ENCODE measurements at places on chromosomes 1 and 21.

GRCh38 chr1:81044708-81045107 lies 756.0 kb upstream of the ADGRL2 start:
- DNase-seq = no peak

DNA sequence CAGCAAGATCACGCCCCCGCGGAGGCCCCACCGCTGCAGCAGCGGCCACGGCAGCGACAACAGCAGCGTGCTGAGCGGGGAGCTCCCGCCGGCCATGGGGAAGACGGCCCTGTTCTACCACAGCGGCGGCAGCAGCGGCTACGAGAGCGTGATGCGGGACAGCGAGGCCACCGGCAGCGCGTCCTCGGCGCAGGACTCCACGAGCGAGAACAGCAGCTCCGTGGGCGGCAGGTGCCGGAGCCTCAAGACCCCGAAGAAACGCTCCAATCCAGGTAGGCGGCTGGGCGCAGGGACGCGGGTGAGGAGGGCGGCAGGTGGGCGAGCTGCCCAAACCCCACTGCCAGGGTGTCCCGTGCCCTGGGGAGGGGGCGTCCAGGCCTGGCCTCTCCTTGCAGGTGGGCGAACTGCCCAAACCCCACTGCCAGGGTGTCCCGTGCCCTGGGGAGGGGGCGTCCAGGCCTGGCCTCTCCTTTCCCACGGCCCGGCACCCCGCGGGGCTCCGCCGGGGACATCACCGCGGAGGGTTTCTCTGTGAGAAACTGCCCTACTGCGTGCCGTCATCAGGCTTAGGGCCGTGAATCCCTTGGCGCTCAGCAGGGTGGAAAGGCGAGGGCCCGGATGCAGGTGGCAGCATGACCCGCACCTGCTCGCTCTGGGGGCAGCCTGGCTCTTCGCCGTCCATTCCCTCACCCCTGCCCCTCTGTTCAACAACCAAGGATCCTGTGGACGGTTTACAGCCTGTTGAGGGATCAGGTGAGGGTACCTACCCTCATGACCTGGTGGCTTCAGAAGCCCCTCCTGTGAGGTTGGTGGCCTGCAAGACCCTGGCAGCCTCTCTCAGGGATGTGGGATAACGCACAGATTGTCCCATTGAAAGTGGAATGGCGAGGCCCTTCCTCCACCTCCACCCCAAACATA lies 534.0 kb downstream of the KIF26B start:
- no peak for DNase-seq

DNA sequence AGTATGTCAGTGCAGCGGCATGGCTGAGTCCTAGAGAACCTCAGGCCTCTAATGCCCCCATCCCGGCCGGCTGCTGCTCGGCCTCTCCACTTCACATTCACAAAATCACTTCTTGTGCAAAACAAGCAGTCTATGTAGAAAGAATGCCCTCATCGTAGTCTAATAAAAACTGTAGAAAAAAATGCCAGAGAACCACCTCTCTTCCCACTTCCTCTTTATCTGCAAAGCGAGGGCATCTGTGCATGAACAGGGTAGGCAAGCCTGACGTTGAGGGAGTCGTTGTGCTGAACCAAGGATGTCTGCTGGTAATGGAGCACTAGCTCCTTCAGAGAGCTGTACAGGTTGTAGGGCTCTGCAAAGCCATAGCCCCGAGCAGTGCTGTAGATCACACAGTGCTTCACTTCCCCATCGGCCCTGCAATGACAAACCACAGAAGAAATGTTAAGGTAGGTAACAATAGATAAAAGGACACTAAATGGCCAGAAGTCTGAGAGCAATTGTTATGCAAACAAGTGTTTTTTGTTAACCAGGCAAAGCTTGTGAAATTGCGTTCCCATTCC lies 88.9 kb downstream of the PIK3R3 start:
- no peak for DNase-seq

DNA sequence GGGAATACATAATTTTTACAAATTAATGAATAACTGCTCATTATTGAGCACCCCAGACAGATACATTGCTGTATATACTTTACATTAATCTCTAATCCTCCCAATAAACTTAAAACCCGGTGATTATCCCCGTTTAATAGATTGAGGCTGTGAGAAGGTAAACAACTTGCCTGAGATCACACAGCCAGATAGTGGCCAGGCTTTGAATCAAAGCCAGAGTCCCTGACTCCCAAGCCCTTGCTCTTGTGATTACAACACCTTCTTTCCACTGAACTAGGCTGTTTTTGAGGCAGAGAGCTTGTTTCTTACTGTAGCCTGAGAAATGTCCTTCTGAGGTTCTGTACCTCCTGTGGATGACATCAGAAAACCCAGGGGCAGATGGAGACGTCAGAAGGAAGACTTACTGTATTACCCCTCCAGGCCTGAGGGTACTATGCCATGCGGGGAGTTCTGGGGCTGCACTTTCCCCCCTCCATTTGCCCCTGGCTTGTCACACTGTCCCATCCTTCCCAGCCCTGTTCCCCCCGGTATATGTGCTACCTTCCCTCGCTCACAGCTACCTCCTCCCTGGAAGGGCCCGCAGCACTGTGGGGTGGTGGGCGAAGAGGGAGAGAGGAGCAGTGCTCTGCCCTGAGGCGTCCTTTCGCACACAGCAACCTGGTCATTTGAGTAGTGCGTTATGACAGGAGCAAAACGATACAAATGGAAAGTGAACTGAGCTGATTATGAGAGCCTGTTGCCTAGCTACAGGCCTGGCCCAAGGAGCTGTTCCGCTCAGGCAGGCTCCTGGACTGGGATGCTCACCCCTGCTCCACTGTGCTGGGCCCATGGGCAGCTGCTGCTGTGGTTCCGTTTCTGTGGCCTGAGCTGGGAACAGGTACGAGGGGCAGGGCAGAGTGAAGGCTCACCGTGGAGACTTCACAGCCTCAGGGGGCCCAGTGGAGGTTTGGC lies 4.6 kb downstream of the KCNC4 start:
- DNase-seq = peak; percentile 52

GRCh38 chr21:24727803-24728440 lies 879.4 kb downstream of the MRPL39 start:
- DNase-seq = no peak

DNA sequence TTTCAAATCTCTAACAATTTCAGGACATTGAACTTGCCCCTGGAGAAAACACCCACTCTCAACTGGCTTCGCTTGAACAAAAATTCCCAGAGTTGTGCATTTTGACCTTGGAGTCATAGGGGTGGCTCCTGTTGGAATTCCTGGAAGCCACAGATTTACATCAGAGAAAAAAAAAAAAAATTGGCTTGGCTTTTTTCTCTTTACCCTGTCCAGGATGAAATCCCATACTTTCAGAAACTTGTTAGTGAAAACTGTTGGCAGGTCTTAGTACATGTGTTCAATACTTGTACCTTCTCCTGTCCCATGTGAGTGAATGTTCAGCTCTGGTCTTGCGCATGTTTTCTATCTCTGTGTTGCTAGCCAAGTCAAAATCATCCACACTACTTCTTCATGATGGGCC lies 228.8 kb downstream of the TGFB2 start:
- no peak for DNase-seq

GRCh38 chr1:70462611-70463010 lies 51.5 kb downstream of the CTH start:
- DNase-seq = no peak

- no peak for DNase-seq
These were observed 41.4 kb upstream of the TSPEAR start for GRCh38 chr21:44752671-44753235.

DNA sequence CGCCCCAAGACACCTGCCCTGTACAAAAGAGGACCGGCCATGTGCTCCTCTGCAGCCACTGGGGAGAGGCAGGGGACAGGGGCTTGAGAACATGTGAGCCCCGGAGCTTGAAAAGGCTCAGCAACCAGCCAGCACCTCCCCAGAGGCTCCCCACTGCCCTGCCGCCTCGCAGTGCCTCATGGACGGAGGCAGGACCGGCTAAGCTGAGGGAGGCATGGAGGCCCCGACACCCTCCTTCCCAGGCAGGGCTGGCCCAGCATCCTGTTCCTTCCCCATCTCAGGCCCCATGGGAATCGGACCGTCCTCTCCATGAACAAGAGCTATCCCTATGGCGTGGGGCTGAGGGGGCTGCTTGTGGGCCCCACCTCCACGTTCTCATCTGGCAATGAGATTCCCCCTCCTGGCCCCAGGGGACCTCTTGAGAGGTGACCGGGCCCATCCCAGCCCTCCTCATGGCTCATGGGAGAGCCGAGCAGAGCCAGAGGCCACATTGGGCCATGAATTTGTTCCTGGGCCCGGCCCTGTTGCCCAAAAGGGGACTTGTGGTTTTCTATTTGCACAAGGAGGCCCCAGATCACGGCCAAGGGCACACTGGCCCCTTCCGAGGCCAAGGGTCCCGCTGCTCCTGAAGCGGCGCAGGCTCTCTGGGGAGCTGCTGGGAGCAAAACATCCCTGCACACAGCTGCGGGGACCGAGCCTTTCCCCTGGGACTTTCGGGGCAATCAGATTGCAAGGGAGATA lies 65.2 kb upstream of the ARHGEF16 start:
- no peak for DNase-seq

- DNase-seq = no peak
These were observed 270.7 kb downstream of the KAZN start for GRCh38 chr1:14869187-14869586.

DNA sequence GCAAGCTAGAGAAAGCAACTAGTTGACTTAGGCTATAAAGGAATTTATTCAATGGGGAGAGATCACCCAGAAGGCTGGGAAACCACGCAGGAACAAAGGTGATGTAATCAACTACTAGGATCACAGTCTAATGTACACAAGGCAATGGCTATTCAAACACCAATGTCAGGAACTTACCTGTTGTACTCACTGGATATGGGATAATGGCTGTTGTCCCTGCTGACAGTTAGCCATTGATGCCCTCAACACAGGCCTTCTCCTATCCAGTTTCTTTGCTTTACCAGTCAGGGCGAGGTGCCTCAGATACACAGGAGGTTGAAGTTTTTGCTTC lies 32.3 kb downstream of the C21orf91 start:
- no peak for DNase-seq

GRCh38 chr21:44946254-44947041 lies 6.6 kb downstream of the SLX9 start:
- no peak for DNase-seq

- DNase-seq = no peak
These were observed 4.4 kb downstream of the DVL1 start for GRCh38 chr1:1344655-1345361.

DNA sequence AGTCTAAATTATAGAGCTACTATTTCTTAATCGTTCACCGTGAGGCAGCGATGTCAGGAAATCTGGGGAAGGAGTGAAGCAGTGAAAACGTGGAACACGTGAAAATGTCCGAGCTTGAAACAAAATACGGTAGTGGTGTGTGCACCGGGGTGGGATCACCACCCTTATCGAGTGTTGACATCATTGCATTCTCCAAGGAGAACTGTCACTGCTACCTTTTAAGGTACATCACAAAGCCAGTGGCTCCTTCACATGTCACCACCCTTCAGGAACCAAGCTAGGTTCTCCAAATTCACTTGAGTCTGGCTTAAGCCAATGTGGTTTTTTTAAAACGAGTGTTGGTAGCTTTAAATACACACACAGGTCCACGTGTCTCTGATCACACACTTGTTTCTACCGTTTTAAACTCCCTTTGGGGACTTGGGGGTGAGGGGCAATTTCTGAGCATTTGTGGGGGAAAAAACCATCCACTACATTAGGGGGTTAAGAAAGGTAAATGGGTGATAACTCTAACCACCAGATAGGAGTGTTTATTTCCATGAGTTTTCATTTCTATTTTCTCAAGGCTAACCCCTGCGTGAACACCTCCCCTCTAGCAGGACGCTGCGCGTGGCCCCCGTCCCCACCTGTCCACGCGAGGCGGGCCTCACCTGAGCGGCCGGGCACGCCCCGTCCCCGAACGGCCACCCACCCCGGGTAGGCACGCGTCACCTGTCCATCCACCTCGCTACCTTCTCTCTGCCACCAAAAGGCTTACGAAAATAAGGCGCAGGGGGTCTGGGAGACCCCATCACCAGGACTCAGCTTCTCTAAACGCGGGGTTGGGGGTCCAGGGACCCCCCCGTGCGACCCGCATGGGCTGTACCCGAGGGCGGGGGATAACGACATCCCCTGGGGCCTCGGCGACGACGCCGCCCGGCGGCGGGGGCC lies 978 bp downstream of the PRDM15 start:
- DNase-seq = peak; percentile 61

Data from cerebellar cortex (tissue), 1 donor.